ENCODE measurements at places on chromosomes 3 and 15.

DNA sequence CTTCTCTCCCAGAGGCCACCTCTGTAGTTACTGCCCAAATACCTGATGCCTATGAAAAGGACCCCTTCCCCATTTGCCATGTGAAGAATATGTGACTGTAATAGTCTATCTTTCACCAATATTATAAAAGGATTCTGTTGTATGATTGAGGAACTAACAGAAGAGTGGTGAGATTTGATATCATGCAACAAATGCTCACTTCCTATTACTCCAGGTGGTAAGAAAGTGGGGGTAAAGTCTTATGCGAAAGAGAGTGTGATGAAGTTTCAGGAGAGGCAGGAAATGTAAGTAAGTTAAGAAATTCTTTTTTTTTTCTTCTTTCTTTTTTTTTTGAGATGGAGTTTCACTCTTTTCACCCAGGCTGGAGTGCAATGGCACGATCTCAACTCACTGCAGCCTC, 24.4 kb upstream of the RAP2B start:
- DNase-seq, result no peak

- no peak for DNase-seq
These were observed 13.4 kb downstream of the SPICE1 start for GRCh38 chr3:113501597-113501996.

DNA sequence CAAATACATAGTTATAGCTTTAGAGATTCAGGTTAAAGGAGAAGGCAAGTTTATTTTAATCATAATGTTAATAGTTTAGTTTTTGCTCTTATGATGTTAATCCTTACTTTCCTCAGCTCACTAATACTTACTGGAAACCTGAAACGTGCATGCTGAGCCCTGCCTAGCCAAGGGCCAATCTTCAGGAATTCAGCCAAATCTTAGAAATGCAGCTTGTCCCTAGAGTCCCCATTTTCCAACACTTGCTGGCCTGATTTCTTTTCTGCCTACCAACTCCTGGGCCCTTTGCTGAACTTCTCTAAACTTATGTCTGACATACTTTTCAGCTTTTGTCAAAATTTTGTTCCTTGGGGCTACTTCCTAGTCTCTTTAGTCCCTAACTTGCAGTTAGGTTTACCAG, 22.8 kb downstream of the BCHE start:
- no peak for DNase-seq

GRCh38 chr3:14063152-14063551, 61.5 kb downstream of the CHCHD4 start:
- no peak for DNase-seq

GRCh38 chr3:41974223-41974622, 12.3 kb upstream of the ULK4 start:
- no peak for DNase-seq

- DNase-seq, result no peak
These were observed 40.2 kb downstream of the P2RY1 start for GRCh38 chr3:152874896-152875749.

- no peak for DNase-seq
These were observed 251.4 kb downstream of the MAGI1 start for GRCh38 chr3:65787340-65787739.

DNA sequence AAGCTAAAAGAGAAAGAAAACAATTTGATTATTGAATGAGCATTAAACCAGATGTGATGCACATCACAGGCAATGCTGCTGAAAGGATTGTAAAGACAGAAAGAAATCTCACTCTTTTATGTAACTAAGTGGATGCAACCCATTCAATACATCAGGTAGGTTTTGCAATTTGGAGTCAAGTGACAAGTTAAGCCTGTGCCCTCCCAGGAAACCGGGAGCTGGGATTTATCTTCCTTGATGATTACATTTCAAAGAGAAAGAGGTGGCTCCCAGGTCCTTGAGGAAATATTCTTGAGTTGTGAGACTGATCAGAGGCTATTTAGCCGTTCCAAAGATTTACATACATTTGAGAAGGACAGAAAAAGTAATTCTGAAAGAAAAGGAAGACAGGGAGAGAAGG, 219.0 kb upstream of the PROK2 start:
- DNase-seq, result no peak

- no peak for DNase-seq
These were observed 52.3 kb downstream of the NCEH1 start for GRCh38 chr3:172658344-172659245.

GRCh38 chr3:14539384-14539741, 779 bp downstream of the GRIP2 start:
- DNase-seq, result no peak

DNA sequence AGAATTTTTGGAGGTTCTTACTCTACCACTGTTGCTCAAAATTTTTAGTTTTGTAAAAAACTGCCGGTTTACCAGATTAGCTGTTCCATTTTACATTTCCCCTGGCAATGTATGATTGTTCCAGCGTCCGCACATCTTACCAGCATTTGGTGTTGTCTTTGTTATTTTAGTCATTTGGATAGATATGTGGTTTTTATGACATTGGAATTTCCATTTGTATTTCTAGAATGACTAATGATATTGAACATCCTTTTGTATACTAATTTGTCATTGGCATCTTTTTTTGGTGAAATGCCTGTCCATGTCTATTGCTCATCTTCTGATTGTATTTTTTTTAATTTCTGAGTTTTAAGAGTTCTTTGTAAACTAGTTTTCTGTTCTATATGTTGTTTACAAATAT, 28.5 kb downstream of the LRRC28 start:
- DNase-seq, result no peak

GRCh38 chr15:69979783-69980182, 117.9 kb downstream of the TLE3 start:
- no peak for DNase-seq

GRCh38 chr3:12097971-12098370, 60.7 kb downstream of the TIMP4 start:
- DNase-seq, result no peak

- no peak for DNase-seq
These were observed 517.3 kb downstream of the MECOM start for GRCh38 chr3:169146179-169146665.

GRCh38 chr15:70264014-70264582, 166.4 kb upstream of the TLE3 start:
- DNase-seq, result no peak

GRCh38 chr15:67195305-67195704, 59.2 kb downstream of the AAGAB start:
- no peak for DNase-seq

DNA sequence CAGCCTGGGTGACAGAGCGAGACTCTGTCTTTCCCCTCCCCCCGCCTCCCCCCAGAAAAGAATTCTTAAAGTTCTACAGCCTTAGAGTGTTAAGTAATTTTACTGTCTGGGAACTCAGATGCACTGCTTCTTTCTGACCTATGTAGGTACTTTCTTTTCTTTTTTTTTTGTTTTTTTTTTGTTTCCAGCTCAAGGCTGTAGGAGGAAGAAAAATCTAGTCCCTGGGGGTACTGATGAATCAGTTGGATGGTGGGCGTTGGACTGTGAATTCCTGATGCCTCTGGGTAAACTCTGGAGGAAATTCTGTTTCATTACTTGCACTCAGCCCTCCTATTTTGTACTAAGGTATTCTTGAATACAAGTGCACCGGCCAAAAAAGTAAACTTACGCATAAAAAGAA, 10.8 kb downstream of the GHRL start:
- DNase-seq, result no peak

All from activated gamma-delta T cell treated with Interleukin-2 at 50 U/mL for 16 hours (primary cell).